Thoracic aorta (tissue), 2 donors: ENCODE measurements at places on chromosomes 6 and 20. TPM values are rescaled to one million over a fixed set of nuclear protein-coding genes. Genes with fewer than 3 reads are reported as not detected.

DNA sequence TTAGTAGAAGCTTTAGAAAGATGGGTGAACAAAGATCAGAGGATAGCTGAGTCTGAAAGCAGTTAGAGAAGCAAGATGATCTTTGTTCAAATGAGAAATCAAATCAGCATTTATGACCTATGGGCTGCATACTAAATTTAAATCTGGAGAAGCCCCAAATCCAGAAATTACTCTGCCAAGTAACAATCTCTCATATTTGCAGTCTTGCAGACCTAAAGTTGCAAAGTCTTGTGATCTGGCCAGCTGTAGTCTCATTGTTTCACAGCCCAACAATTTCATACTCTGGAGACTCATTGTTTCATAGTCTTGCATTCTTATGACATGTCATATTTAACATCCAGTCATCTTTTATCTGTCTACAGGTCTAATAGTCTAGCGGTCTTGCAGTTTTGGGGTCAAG lies 364.9 kb upstream of the RSPO3 start:
- H3K4me3 ChIP-seq = no peak overlapping the region
- H3K27ac ChIP-seq = no peak overlapping the region
- H3K36me3 ChIP-seq = no peaks in the 10 kb centered on the region
- no peaks in the 10 kb centered on the region for H3K27me3 ChIP-seq
- DNase-seq = no peak

The ADGRF5 gene
- total RNA-seq = 18.1 TPM

The POU3F2 gene
- not detected for total RNA-seq

The PCMT1 gene
- total RNA-seq = 40.6 TPM

The PAK5 gene
- total RNA-seq = not detected

The TJAP1 gene
- total RNA-seq = 19.5 TPM
